NCI-H2171 (cell line): ENCODE measurements at places on chromosomes 13 and 19.
A peak's percentile ranks its signal among the peaks of the same experiment; 100 is the strongest.

GRCh38 chr13:77565635-77566034 is 30.1 kb downstream of the SCEL start:
- peak; percentile 53 for DNase-seq

GRCh38 chr13:37869506-37869755 is 141 bp downstream of the TRPC4 start:
- DNase-seq, result no peak

DNA sequence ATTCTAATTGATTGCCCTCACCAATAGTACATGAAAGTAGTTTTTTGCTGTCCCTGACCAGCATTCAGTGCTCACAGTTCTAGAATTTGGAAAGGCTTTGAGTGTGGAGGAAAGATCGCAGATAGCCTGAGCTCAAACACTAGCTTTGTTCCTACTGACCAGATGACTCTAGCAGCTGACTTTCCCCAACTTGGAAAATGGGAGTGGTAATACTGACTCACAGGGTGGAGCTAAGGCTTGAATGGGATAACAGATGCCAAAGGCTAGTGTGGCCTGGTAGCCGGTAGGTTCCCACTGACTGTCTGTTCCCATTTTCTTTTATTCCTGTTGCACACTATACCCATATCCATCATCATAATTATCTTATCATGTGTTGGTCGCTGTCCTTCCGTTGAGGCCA is 3.7 kb downstream of the ZSCAN22 start:
- DNase-seq, result no peak

DNA sequence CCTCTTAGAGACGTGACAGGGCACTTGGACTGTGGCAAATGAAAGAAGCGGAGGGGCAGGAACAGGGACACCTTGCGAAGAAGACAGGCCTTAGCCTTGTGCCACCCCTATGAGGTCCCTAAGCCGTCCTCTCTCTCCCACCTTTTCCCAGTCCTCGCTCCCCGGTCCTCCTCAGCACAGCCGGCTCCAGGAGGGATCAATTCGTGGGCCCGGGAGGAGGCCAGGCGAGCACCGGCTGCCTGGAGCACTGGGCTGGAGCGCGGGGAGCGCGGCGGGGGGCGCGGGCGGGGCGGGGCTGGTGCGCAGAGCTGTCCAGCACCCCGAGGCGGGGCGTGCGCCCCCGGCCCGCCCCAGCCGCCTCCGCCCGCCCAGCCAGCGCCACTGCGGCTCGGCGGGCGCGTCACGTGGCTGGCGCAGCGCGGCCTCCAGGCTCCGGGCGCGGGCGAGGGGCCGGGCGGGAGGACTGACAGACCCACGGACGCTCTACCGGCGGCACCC is at the start of gene LRP3:
LRP3 (plus strand) TSS at position 466 of the 498 bp plus-strand sequence. CDS start 456 bp downstream, outside the sequence.
- peak; percentile 43 for DNase-seq

DNA sequence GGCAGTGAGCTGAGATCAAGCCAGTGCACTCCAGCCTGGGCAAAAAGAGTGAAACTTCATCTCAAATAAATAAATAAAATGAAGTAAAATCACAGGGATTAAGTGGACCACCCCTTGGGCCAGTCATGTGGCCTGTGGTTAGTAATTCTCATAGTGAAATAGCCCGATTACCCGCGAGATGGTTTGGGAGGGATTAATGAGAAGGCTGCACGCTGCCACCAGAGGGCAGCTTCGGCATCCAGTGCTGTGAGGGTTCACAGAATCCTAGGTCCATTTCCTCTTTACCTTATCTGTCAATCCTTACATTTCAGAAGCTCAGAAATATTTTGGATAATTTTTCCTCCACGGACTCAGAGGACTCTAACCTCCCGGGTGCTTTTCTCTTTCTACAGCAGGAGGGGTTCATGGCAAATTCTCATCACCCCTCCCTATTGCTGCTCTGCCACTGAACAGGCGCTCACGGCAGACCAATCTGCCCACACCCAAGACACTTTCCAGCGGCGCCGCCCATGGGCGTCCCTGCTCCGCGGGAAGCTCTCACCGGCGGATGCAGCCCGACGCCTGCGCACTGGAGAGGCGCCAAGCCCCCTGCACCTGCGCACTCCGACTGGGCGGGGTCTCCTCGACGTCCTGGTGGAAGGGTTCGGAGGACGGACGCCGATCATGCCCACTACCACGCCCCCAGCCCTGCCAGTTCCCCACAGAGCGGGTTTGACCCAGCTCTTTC is 11.0 kb downstream of the ZNF835 start:
- DNase-seq, result no peak

- no peak for DNase-seq
Measured at GRCh38 chr13:29411481-29411880, 184.0 kb downstream of the SLC7A1 start.

DNA sequence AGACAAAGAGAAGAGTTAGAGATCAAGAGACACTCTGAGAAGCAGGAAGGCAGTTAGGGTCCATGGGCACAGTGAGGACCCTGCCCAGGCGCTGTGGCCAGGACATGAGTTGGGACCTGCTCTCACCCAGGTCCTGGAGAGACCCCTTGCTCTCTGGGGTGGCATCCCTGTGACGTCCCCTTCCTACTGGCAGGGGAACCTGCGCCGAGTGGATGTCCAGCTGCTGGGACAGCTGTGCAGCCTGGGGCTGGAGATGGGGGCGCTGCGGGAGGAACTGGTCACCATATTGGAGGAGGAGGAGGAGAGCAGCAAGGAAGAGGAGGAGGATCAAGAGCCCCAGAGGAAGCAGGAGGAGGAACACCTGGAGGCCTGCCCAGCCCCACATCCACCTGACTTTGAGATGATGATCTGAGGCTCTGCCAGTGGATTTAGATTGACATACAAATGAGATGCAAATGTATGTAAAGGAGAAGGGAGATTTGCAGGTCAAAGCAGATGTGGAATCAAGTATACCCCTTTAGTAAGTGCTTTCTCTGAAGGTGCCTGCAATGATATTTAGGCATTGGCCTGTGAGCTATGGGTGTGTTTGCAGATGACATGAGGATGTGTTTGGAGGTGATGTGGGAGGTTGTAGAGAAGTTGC is 978 bp downstream of the ERICH4 start:
- no peak for DNase-seq

- DNase-seq, result no peak
Measured at GRCh38 chr19:5503598-5503997, 48.4 kb downstream of the ZNRF4 start.

DNA sequence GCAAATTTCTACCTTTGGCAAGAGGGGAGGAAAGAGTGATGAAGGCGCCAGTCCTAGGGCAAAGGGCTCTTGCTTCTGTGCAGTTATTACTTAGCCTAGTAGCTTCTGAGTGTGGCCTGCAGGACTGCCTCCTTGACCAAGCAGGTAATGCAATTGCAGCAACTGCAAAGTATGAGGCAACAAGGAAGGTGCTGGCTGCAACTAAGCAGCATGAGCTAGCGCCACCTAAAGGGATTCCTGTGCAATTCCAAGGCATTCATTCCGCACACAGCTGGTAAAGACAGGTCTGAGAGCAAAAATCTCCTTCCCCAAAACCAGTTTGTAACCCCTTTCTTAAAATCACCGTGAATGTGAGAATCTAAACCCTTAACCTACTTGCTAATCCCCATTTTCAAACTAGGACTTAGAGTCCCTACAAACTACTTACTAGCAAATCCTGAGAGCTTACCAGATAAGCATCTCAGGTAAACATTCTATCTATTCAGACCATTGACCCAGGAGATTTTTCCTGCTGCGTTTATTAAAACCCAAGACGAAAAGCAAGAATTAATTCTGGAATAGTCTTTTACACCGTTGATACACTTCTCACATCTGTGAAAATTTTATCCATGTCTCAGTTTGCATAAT is 62.9 kb downstream of the DCT start:
- DNase-seq, result no peak

- DNase-seq, result no peak
Measured at GRCh38 chr13:92833071-92833470, 393.5 kb upstream of the GPC6 start.

DNA sequence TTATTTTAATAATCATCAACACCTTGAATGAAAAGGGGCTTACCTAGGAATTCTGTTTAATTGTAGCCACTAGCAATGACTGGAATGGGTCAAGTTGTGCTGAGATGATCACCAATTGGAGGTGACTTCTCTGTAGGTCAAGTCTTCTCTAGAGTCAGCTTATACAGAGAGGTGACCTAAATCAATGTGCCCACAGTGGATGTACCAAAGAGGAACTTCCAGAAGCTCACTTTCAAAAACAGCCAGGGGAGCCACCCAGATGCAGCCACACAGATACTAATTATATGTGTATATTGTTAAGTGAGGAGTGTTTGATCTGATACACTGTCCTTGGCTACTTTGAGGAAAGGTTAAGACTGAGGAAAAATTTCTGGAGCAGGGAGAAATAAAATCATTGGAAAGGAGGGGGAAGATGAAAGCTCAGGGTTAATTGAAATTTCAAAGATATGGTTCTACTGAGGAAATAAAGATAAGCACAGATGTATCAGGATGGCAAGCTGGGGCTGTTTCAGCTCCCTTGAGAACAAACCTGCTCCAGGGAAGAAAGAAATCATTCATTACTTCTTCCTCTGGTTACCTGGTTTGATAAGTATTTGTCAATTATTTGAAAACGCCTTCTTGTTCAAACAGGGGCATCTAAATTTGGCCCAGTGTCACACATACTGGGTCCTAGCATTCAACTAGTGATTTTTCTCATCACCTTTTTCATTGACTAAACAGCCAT is 5.1 kb downstream of the GPR183 start:
- no peak for DNase-seq

DNA sequence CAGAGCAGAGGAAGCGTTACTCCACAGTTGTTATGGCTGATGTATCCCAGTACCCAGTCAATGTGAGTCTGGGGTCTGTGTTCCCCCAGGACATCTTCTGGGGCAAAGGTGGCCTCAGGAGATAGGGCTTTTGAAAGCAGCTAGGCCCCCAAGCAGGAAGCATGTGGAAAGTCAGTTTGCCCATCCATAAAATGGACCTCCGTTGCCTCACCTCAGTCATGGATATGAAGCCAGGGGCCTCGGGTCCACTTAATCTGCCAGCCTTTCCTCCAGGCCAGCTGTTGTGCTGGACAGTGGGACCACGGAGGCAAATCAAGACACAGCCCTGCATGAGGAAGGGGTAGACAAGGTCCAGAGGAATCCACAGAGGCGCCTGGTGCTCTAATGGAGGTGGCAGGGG is 3.3 kb downstream of the EPS8L1 start:
- no peak for DNase-seq

DNA sequence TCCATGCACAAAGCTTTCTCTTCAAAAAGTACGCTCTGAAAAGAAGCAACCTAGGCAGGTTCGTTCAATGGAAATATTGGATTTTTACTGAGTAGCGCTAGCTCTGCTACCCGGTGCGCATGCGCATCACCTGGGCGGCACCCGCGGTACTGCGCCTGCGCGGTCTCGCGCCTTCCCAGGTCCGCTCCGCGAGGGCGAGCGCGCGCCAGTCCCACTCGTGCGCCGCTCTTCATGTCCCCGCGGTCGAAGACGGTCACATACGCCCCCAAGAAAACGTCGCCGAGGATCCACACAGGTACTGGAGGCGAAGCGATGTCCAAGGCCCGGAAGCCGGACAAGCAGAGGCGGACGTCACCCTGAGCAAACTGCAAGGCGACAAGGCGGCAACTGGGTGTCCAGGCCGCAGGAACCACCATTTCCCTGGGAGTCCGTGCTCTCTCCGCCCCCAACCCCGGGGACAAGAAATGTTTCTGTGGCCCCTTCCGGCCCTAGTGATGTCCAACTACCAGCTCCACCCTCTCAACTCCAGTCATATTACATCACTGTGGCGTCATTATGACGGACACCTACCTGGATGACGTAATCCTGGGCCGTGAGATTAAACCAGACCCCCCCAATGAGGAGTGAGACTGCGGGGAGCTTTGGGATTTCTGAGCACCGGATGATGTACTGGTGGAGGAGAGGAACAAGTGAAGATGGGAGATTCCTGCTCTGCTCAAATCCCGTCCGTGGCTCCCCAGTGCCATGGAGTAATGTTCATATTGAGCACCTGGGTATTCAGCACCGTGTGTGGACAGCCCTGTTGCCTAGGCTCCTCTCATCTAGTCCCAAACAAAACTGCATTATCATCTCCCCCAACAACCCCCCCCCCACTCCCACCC is 4.8 kb upstream of the KCNC3 start:
- peak; percentile 70 for DNase-seq

DNA sequence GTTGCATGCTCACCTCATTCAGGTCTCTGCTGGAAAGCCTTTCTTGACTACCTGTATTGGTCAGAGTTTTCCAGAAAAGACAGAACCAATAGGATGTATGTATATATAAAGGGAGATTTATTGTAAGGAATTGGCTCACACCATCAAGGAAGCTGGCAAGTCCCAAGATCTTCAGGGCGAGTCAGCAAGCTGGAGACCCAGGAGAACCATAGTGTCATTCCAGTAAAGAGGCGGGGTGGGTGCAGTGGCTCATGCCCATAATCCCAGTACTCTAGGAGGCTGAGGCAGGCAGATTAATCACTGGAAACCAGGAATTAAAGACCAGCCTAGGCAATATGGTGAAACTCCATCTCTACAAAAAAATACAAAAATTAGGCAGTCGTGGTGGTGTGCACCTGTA is 30.4 kb upstream of the FARP1 start:
- DNase-seq, result no peak

DNA sequence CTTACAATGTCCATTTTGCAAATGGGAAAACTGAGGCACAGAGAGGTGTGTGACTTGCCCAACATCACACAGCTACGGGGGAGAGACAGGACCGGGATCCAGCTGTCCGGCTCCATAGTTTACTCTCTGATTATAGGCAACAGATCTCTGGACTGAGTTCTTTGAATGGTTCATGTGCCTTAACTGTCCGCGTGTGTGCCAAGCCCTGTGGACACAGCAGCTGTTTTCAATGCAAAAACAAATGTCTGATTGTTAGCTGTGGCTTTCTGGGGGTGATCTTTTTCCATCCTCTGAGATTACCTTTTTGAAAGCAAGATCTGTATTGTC is 94.1 kb downstream of the KL start:
- DNase-seq, result no peak

DNA sequence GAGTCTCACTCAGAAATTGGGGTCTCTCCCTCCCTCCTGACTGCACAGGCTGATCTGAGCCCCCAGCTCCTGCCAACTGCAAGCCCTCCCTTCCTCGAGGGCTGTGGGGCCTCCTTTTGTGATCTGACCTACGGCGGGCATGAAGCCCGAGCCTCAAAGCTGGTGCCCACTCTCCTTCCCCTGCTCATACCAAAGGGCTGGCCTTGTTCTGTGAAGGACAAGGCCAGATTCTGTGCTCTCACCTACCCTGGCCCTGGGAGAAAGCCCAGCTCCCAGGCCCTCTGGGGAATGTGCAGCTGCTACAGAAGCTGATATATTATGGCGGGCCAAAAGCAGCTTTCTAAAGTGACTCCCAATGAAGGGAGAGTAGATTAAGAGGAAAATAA is 9.0 kb upstream of the ECH1 start:
- no peak for DNase-seq

GRCh38 chr13:35888457-35888883 is 242.7 kb downstream of the DCLK1 start:
- peak; percentile 53 for DNase-seq
